ENCODE measurements at places on chromosomes 1 and 21. TPM values are rescaled to one million over a fixed set of nuclear protein-coding genes. Genes with fewer than 3 reads are reported as not detected.

Gene ADGRB2
- total RNA-seq: 6.9 TPM

Gene ATP8B2
- 77.0 TPM for total RNA-seq

Gene CA6
- not detected for total RNA-seq

Gene SLC30A10
- total RNA-seq: not detected

Gene BGLAP
- not detected for total RNA-seq

All from pericardium fibroblast (primary cell).